CD4-positive, alpha-beta T cell treated with Interleukin-17A for 4 hours (primary cell): ENCODE measurements at places on chromosomes 4 and X.

GRCh38 chr4:156560701-156561100, 410.9 kb downstream of the PDGFC start:
- DNase-seq: no peak

- no peak for DNase-seq
Observed at GRCh38 chr4:6028168-6028567, 9.9 kb upstream of the C4orf50 start.

- DNase-seq: no peak
Observed at GRCh38 chr4:150063128-150063527, 15.1 kb upstream of the DCLK2 start.

GRCh38 chrX:74923942-74924448, 1.3 kb downstream of the NEXMIF start:
- peak; percentile 6 for DNase-seq

- no peak for DNase-seq
Observed at GRCh38 chr4:16887887-16888286, 10.6 kb downstream of the LDB2 start.
